ENCODE measurements at places on chromosomes 12 and 14. TPM values are rescaled to one million over a fixed set of nuclear protein-coding genes. Genes with fewer than 3 reads are reported as not detected.

Gene MLH3
- 16.2 TPM for total RNA-seq

Gene PRICKLE1
- total RNA-seq, result 0.81 TPM

Gene AQP2
- total RNA-seq, result under 0.01 TPM

Gene RIPK3
- 20.2 TPM for total RNA-seq

Gene MSI1
- total RNA-seq, result not detected

- no peak for DNase-seq
Observed at GRCh38 chr12:2415568-2415944, 362.8 kb downstream of the CACNA1C start.

- no peak for DNase-seq
Observed at GRCh38 chr12:79441534-79441933, 249.2 kb downstream of the PAWR start.

- no peak for DNase-seq
Observed at GRCh38 chr14:39488600-39488999, 56.4 kb upstream of the FBXO33 start.

GRCh38 chr12:122293081-122293480 is 26.8 kb upstream of the VPS33A start:
- DNase-seq, result no peak

DNA sequence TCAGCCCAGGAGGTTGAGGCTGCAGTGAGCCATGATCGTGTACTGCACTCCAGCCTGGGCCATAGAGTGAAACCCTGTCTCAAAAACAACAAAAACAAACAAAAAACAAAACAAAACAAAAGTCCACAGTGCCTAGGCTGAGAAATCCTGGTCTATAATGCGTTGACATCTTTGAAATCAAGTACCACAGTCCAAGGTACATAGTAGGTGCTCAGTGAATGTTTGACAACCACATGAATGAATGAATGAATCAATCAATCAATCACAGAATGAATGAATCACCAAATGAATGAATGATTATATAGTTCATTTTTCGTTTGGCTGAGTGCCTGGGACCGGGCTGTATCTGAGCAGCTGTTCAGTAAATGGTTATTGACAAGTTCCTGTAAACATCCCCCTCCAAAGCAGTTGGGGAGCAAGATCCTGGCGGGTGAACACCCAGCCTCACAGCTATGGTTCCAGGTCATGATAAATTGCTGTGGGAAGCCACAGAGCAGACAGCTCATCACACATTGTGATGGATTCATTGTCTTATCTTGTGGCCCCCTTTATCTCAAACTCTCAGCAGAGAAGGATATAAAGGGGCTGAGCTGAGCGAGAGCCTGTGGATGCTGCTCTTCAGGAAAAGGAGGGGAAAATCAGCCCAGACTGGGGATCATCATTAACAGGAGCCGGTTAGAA is 30.4 kb upstream of the IFT81 start:
- DNase-seq, result no peak

DNA sequence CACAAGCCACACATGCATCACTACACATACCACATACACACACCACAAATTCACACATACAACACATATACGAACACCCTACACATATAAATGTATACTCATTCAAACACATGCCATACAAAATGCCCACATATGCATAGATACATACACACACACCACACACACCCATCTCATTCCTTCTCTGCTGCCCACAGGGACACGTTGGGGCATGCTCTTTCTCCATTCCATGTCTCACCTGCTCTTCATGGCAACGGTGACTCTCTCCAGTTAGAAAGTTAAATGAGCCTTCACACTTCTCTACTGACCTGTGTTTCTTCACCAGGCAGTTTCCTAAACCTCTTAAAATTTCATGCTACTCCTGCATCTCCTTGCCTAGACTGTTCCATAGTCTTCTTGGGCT is 1194.8 kb downstream of the BCL11B start:
- DNase-seq, result no peak

GRCh38 chr12:6765634-6766581 is at the start of gene PTMS:
Gene PTMS, plus strand, starts transcription at chr12:6766363. Its CDS starts 343 bp downstream, at chr12:6766706.
- no peak for DNase-seq

DNA sequence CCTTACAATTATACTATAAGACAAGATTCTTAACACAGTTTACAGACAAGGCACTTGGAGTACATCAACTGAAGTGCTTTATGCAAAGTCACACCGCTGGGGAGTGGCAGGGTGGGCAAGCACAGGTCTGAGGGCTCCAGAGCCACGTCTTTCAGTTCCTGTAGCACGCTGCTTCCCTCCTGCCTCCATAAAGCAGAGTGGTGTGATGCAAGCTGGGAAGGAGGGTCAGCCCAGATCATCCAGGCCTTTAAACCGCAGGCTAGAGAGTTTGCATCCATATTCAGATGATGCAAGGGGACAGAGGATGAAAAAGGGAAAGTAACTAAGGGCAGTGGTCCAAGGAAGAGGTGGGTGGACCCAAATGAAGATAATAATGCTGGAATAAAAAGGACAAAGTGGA is 132.6 kb downstream of the ITPR2 start:
- DNase-seq, result no peak

GRCh38 chr12:23083267-23083666 is 458.3 kb downstream of the ETNK1 start:
- no peak for DNase-seq

GRCh38 chr12:45756666-45757065 is 27.2 kb downstream of the ARID2 start:
- DNase-seq, result no peak

- no peak for DNase-seq
Observed at GRCh38 chr12:123398550-123399254, 14.8 kb downstream of the KMT5A start.

DNA sequence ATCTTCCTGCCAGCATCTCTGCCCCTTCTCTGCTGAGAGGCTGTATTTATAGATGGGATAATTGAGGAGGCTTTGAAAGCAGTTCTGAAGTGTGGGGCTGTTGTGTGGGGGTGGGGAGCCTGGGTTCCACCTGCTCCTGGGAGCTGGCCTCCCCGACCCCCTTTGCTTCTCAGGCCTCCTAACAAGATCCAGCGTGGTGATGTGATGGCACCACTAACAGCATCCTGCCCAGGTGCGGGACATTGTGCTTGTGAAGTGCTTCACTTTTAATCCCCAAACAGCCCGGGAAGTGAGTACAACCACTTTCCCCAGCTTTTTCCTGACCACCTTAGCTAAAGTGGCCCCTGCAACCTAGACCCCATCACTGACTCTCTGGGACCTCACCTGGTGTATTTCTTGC is 95.1 kb upstream of the NRXN3 start:
- no peak for DNase-seq

- DNase-seq, result no peak
Observed at GRCh38 chr14:22523283-22523682, 65.7 kb downstream of the DAD1 start.

GRCh38 chr14:105126981-105127329 is 41.6 kb downstream of the JAG2 start:
- no peak for DNase-seq

DNA sequence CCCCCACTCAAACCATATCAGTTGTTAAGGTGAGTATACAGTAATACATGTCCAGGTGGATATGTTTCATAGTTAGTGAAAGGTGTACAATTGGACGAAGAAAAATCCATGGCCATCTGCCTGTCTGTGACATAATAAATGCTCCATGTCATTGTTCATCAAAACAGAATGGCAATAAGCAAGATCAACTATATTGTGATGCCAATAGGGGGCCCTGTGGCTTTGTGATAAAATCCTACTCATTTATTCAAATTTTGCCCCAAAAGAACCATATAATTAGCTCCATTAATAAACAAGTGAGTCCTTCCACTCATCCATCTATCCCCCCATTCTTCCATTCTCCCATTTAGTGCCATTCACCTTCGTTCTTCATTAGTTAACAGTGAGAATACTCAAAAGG is 102.0 kb downstream of the MGST1 start:
- DNase-seq, result no peak

GRCh38 chr14:32932914-32933628 is 5.6 kb upstream of the NPAS3 start:
- no peak for DNase-seq

DNA sequence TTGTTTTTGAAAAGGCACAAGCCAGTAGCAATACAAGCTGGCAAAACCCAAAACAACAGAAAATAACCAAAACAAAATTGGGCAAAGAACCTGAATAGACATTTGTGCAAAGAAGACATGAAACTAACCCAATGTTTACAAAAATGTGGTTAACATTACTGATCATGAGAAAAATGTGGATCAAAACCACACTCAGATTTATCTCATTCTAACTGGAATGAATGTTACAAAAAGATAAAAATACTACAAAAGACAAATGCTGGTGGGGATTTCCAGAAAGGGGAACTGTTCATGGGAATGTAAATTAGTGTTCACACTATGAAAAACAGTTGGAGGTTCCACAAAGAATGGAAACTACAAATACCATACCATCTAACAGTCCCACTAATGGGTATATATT is 26.6 kb downstream of the ASCL4 start:
- DNase-seq, result no peak
